ENCODE measurements at places on chromosomes 1 and 21.

- no peak overlapping the region for H3K4me3 ChIP-seq
- H3K27ac ChIP-seq: no peak overlapping the region
Measured at GRCh38 chr1:245771511-245772281, 616.9 kb downstream of the KIF26B start.

DNA sequence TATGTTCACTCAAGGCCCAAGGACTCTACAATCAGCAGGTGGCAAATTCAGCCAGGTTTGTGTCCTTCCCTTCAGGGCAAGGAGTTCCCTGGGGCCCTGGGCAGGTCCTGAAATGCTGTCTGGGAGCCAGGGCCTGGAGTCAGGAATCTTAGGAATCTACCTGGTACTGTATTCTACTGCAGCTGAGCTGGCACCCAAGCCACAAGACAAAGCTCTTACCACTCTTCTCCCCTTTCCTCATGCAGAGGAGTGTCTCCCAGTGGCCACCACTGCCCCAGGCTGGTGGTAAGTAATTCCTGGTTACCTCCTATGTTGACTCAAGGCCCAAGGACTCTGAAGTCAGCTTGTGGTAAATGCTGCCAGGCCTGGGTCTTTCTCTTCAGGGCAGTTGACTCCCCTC lies 153.4 kb downstream of the NRIP1 start:
- H3K27ac ChIP-seq: no peak overlapping the region
- DNase-seq: no peak
- no peaks in the 10 kb centered on the region for H3K27me3 ChIP-seq
- H3K4me3 ChIP-seq: no peak overlapping the region
- H3K36me3 ChIP-seq: no peaks in the 10 kb centered on the region
- no peaks in the 10 kb centered on the region for H3K4me1 ChIP-seq

GRCh38 chr1:116737020-116737854 lies 17.0 kb upstream of the CD2 start:
- peak overlapping the region; percentile 93 for H3K27ac ChIP-seq
- peaks cover 16% of the 10 kb centered on the region for H3K36me3 ChIP-seq
- DNase-seq: peak; percentile 84
- H3K4me1 ChIP-seq: peaks cover 58% of the 10 kb centered on the region

GRCh38 chr1:212542761-212543187 lies 65.8 kb upstream of the ATF3 start:
- no peak for DNase-seq
- peaks cover 28% of the 10 kb centered on the region for H3K27me3 ChIP-seq
- H3K36me3 ChIP-seq: no peaks in the 10 kb centered on the region

- peaks cover 3% of the 10 kb centered on the region for H3K27me3 ChIP-seq
- H3K4me3 ChIP-seq: no peak overlapping the region
- no peaks in the 10 kb centered on the region for H3K36me3 ChIP-seq
- no peak overlapping the region for H3K27ac ChIP-seq
Measured at GRCh38 chr1:100622037-100622436, 84.1 kb downstream of the GPR88 start.

DNA sequence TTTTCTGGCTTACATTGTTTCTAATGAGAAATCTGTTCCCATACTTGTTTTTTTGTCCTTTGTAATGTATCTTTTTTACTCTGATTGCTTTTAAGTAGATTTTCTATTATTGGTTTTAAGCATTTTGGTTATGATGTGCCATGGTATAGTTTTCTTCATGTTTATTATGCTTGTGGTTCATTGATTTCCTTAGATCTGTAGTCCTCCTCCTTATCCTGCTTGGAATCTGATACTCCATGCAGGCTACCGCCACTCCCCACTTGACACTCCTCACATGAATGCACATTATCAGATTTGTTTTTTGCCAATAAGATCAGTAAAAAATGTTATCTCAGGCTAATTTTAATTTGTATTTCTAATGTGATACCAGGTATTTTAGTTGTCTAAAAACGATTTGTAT lies 20.8 kb downstream of the UROD start:
- no peak overlapping the region for H3K27ac ChIP-seq
- H3K36me3 ChIP-seq: no peaks in the 10 kb centered on the region
- no peaks in the 10 kb centered on the region for H3K27me3 ChIP-seq
- DNase-seq: no peak

DNA sequence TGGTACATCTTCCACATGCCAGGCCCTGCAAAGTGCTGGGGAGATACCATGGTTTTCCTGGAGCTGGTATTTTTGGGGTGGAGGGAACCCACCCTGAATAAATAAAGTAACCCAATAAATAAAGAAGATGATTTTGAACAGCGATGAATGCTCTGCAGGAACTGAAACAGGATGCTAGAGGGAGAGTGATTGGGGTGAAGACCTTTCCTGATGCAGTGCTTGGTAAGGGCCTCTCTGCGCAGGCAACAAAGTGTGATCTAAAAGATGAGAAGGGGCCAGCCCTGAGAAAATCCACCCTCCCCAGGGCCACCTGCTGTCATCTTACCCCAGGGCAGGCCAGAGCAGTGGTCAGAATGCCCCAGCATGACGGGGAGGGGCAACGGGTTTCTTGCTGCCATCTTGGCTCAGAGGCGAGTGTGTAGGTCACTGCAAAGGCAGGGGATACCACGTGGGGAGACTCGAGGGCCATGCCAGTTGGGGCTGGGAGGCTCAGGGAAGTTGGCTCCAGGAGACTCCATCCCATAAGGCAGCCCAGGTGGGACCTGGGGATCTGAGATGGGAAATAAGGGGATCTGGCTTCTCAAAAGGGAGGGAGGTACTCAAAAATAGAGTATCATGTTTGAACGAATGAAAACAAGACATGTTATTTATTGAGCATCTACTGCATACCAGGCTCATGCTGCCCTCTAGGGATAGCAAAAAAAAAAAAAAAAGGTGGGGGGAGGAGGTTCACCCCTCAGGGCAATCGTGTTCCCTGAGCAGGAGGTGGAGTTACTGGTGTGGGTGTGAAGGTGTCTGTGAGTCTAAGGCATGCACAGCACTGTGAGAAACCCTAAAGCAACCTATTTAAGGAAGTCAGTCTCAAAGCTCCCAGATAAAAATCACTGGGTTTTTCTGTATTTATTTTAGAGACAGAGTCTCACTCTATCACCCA lies 2.8 kb downstream of the SRARP start:
- no peaks in the 10 kb centered on the region for H3K4me1 ChIP-seq
- DNase-seq: no peak
- no peaks in the 10 kb centered on the region for H3K36me3 ChIP-seq
- no peak overlapping the region for H3K4me3 ChIP-seq

- DNase-seq: no peak
- H3K4me3 ChIP-seq: no peak overlapping the region
- no peaks in the 10 kb centered on the region for H3K27me3 ChIP-seq
- no peak overlapping the region for H3K27ac ChIP-seq
- H3K36me3 ChIP-seq: peaks cover 24% of the 10 kb centered on the region
- peaks cover 21% of the 10 kb centered on the region for H3K4me1 ChIP-seq
Measured at GRCh38 chr21:44778983-44779382, 22.6 kb downstream of the UBE2G2 start.

GRCh38 chr1:65229754-65230339 lies 79.5 kb upstream of the DNAJC6 start:
- H3K4me3 ChIP-seq: no peak overlapping the region
- peaks cover 2% of the 10 kb centered on the region for H3K36me3 ChIP-seq
- peaks cover 20% of the 10 kb centered on the region for H3K4me1 ChIP-seq
- no peak for DNase-seq

- DNase-seq: no peak
- H3K4me1 ChIP-seq: peaks cover 29% of the 10 kb centered on the region
- peaks cover 7% of the 10 kb centered on the region for H3K36me3 ChIP-seq
- H3K27me3 ChIP-seq: peaks cover 22% of the 10 kb centered on the region
Measured at GRCh38 chr1:17183388-17184160, 21.4 kb upstream of the PADI1 start.

GRCh38 chr1:211323156-211324063 lies 3.2 kb upstream of the TRAF5 start:
- DNase-seq: peak; percentile 81
- H3K4me3 ChIP-seq: no peak overlapping the region

DNA sequence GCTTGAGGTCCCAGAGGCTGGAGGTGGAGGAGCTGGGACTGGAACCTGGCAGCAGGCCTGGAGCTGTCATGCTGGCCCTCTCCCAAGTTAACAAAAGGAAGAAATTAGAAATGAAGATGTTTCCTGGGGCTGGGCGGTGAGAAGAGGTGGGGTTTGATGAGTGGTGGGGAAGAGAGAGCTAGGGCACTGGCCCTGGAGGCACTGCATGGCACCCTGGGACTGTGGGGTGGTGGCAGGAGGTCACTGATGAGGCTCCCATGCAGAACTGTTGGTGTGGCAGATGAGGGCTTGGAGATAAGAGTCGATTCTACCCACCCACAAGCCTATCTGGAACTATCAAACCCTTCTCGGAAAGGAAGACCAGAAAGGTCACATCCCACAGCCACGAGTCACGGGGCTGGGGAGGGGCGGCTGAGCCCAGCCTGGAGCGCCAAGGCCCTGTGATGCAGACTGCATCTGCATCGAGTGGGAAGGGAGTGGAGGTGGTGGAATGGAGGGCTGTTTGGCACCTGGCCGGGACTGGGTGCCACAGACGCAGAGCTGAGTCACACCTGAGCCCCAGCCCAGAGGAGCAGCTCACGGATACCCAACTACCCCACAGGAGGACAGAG lies 29.4 kb downstream of the MRPL37 start:
- DNase-seq: peak; percentile 10
- H3K27ac ChIP-seq: peak overlapping the region; percentile 76
- H3K27me3 ChIP-seq: no peaks in the 10 kb centered on the region
- H3K4me1 ChIP-seq: peaks cover 27% of the 10 kb centered on the region
- H3K4me3 ChIP-seq: peak overlapping the region; percentile 54
- peaks cover 11% of the 10 kb centered on the region for H3K36me3 ChIP-seq

All from activated CD4-positive, alpha-beta T cell treated with anti-CD3 and anti-CD28 coated beads, Interleukin-2, amount 10 ng/mL, durations not matched to agents 7 days and 5 days (primary cell).